ENCODE measurements at places on chromosomes 16 and 17.

DNA sequence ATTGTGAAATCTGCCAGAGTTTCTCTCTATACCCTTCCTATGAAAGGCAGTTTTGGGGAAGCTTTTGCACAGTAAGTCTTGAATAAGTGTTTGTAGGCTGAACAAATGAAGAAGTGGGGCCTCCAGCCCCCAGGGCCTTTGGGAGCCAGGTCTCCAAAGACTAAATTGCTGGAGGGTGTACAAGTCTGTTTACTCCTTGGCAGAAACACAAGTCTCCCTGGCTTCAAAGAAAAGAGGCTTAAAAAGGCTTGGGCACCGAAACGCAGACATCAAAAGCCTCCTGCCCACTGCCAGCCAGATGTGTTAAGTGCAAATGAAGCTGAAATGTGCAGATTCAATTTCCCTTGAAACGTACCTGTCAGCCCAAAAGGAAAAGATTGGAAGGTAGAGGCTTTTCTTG is 146.3 kb downstream of the TMEM132E start:
- no peak overlapping the region for H3K4me3 ChIP-seq
- H3K27me3 ChIP-seq, result peaks cover 20% of the 10 kb centered on the region
- no peak overlapping the region for H3K27ac ChIP-seq
- no peaks in the 10 kb centered on the region for H3K36me3 ChIP-seq

DNA sequence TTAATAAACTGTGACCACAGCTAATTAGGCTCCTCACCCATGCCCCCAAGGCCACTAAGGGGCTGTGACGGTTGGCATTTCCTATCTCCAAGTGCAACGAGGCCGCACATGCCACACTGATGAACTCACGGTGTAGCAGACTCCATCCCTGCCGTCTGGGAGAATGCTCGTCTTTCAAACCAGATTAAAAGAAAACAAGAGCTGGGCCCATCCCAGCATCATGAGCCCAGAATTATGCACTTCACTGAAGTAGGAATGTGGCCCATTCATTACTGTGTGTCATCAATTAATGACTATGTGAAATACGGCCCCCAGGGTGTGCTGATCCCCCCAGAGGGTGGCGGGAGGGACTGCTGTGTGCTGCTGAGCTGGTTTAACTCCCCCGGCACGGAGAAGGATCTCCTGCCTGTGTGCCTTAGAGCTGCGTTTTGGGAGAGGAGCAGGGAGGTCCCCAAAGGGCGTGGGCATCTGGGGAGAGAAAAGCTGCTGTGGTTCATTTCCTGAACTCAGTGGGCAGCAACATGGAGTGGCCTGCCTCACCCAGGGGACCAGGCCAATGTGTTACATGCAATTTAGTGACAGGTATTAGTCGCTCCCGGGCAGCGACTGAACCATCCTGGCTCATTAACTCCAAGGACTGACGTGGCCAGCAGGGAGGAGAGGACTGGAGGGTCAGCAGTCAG is 194.5 kb downstream of the FOXL1 start:
- no peaks in the 10 kb centered on the region for H3K4me1 ChIP-seq
- no peak for DNase-seq
- no peak overlapping the region for H3K27ac ChIP-seq
- no peak overlapping the region for H3K4me3 ChIP-seq

GRCh38 chr16:59881376-59881775 is 1147.3 kb upstream of the GOT2 start:
- no peaks in the 10 kb centered on the region for H3K27me3 ChIP-seq
- H3K4me3 ChIP-seq, result no peak overlapping the region
- no peak for DNase-seq
- H3K4me1 ChIP-seq, result no peaks in the 10 kb centered on the region
- no peaks in the 10 kb centered on the region for H3K36me3 ChIP-seq
- H3K27ac ChIP-seq, result no peak overlapping the region

DNA sequence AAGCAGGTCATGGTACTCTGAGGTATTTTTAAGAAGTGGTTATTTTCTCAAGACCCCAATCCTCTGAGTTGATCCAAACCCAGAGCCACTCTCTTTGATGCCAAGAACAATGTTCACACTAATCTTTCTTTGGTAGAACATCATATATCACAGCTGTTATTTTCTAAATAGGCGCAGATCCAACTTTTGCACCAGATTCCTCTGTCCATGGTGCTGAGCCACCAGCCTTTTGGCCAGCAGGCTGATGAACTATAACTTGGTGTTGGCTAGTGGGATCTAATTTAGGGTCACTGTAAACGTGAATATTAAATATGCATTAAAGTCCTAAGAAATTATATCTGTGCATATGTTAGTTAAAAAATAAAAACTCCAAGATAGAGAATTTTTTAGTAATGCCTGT is 7.0 kb upstream of the ZKSCAN2 start:
- H3K36me3 ChIP-seq, result peaks cover 45% of the 10 kb centered on the region
- no peak overlapping the region for H3K4me3 ChIP-seq
- peaks cover 20% of the 10 kb centered on the region for H3K4me1 ChIP-seq
- DNase-seq, result peak; percentile 42

DNA sequence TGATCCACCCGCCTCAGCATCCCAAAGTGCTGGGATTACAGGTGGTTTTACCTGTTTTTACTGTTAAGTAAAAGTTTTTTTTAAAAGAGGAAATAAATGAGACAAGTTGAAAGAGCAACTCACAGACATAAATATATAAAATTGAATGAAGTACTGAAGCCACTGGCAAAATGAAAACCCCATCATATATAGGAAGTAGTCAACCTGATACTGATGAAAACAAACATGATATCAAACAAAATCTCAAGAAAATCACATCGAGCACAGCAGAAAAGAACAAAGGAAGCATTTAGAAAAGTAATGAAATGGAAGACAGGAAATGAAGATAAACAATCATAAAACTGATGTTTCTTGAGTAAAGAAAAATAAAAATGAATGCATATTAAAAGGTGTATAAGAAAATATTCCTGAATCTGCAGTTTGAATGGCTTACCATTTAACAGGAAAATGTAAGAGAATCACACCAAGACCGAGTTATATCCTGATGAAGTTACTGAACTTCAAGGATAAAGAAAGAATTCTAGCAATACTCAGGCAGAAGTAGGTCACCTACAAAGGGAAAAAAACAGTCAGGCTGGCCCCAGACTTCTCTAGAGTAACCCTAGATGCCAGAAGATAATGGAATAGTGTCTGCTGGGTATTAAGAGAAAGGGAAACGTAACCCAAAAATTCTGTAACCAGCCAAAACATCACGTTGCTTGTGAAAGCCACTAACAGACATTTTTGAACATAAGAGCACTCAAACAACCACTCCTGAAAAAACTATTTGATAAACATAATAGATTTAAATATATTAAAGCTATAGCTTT is 31.5 kb downstream of the UBE2G1 start:
- no peak for DNase-seq
- H3K4me1 ChIP-seq, result peaks cover 28% of the 10 kb centered on the region
- H3K27ac ChIP-seq, result peak overlapping the region; percentile 75

- no peak overlapping the region for H3K27ac ChIP-seq
- no peaks in the 10 kb centered on the region for H3K36me3 ChIP-seq
- H3K27me3 ChIP-seq, result no peaks in the 10 kb centered on the region
- no peak overlapping the region for H3K4me3 ChIP-seq
- H3K4me1 ChIP-seq, result no peaks in the 10 kb centered on the region
- DNase-seq, result no peak
These were observed 393.8 kb upstream of the KIF2B start for GRCh38 chr17:53428913-53429312.

DNA sequence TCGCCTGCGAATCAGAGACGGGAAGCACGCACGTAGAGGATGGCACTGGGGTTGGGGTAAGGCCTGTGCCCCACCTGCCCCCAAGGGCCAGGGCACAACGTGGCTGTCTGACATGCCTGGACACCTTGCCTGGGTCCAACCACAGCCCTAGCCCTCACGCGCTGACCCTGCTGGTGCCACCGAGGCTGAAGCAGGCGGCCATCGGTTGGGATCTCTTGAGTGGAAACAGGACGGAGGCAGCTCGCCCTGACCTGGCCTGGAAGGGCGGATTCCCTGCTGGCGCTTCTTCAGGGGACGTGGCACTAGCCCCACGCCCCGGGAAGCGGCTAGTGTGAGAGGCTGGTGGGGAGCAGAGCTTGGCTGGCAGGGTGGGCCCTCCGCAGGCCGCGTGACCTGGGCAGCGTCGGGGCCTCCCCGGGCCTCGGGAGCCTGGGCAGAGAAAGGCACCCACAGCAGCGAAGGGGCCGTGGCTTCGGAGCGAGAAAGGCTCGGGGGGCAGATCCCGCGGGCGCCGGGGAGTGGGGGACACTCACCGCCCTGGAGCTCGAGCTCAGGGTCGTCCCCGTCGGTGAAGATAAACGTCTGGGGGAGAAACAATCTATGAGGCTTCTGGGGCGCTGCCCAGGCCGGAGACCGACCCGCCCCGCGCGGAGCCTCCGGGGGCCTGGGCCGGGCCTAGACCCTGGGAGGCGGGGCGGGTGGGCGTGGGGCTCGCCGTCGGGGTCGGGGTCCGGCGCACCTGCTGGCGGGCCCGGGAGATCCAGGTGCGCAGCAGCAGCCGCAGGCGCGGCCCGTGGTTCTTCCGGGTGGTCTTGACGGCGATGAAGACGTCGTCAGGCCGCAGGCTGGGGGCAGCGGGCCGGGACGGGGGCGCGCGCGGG is 610 bp downstream of the RFNG start:
- H3K27me3 ChIP-seq, result no peaks in the 10 kb centered on the region
- DNase-seq, result peak; percentile 42
- H3K4me1 ChIP-seq, result peaks cover 21% of the 10 kb centered on the region
- peak overlapping the region; percentile 90 for H3K27ac ChIP-seq

- H3K27me3 ChIP-seq, result peaks cover 5% of the 10 kb centered on the region
- H3K4me3 ChIP-seq, result peak overlapping the region; percentile 85
- peak overlapping the region; percentile 97 for H3K27ac ChIP-seq
These were observed 526 bp downstream of the MRPS23 start for GRCh38 chr17:57849163-57849873.

- no peak overlapping the region for H3K4me3 ChIP-seq
- peak overlapping the region; percentile 52 for H3K27ac ChIP-seq
- no peak for DNase-seq
- H3K36me3 ChIP-seq, result peaks cover 15% of the 10 kb centered on the region
These were observed 76.0 kb downstream of the ZNF778 start for GRCh38 chr16:89293276-89294143.

DNA sequence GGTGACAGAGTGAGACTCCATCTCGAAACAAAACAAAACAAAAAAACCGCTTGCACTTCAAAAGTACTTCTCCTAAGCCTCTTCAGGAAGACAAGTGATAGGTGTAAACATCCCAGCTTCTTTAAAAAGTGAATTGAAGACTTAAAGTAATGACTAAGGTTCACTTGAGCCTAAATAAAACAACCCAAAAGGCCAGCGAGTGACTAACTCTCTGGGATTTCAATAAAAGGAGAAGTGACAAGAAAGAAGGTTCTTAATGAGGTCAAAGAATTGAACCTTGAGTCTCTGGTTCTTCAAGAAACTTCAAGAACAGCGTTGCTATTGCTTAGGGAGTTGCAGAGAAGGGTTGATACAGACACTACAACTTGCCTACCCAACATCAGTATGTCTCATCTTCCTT is 42.2 kb downstream of the STX8 start:
- H3K27ac ChIP-seq, result no peak overlapping the region
- H3K4me3 ChIP-seq, result no peak overlapping the region
- H3K36me3 ChIP-seq, result no peaks in the 10 kb centered on the region

DNA sequence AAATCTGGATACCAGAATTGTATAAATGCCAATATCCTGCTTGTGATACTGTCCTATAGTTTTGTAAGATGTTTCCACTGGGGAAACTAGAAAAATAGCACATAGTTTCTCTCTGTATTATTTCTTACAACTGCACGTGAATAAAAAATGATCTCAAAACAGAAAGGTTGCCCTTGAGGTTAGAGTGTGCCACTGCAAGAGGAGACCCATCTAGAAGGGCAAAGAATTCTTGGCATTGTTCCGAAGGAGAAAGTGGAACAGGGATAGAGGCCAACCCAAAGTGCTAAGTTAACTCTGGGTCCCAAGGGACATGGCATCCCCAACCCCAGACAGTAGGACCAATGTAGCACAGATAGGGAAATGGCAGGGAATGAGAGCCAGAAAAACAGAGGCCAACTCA is 477.5 kb upstream of the HSBP1 start:
- no peaks in the 10 kb centered on the region for H3K27me3 ChIP-seq
- H3K4me3 ChIP-seq, result no peak overlapping the region
- DNase-seq, result no peak
- no peak overlapping the region for H3K27ac ChIP-seq
- H3K36me3 ChIP-seq, result no peaks in the 10 kb centered on the region

- H3K36me3 ChIP-seq, result no peaks in the 10 kb centered on the region
- peaks cover 23% of the 10 kb centered on the region for H3K4me1 ChIP-seq
- no peak for DNase-seq
- H3K27me3 ChIP-seq, result peaks cover 6% of the 10 kb centered on the region
- no peak overlapping the region for H3K4me3 ChIP-seq
- no peak overlapping the region for H3K27ac ChIP-seq
These were observed 174.9 kb downstream of the ZFHX3 start for GRCh38 chr16:72873044-72873443.

DNA sequence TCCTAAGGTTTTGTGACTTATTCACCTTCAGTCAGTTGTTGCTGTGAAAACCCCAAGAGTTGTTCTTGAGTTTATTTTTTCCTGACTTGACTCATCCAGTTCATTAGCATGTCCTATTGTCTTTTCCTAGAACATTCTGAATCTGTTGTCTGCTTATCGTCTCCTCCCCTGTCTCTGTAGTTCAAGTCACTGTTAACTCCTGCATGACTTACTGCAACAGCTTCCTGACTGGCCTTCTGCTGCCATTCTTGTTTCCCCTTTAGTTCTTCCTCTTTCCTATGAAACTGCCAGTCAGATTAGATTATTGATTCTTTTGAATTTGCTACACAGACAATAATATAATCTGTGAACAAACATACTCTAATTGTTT is 161.5 kb downstream of the FTO start:
- H3K4me3 ChIP-seq, result no peak overlapping the region
- H3K36me3 ChIP-seq, result peaks cover 19% of the 10 kb centered on the region
- H3K4me1 ChIP-seq, result peaks cover 6% of the 10 kb centered on the region
- H3K27me3 ChIP-seq, result no peaks in the 10 kb centered on the region
- DNase-seq, result no peak

- DNase-seq, result no peak
- no peaks in the 10 kb centered on the region for H3K27me3 ChIP-seq
- no peak overlapping the region for H3K4me3 ChIP-seq
- H3K36me3 ChIP-seq, result no peaks in the 10 kb centered on the region
- H3K27ac ChIP-seq, result no peak overlapping the region
These were observed 621.6 kb upstream of the GOT2 start for GRCh38 chr16:59355704-59356103.
